ENCODE measurements at places on chromosomes 5 and 9. TPM values are rescaled to one million over a fixed set of nuclear protein-coding genes. Genes with fewer than 3 reads are reported as not detected.

PCDHA10 gene
- polyA plus RNA-seq = 12.3 TPM

SKIC3 gene
- 47.2 TPM for polyA plus RNA-seq

IFNB1 gene
- not detected for polyA plus RNA-seq

PPIC gene
- polyA plus RNA-seq = 276 TPM

CNTNAP3 gene
- 1.1 TPM for polyA plus RNA-seq

ERCC8 gene
- 17.6 TPM for polyA plus RNA-seq

UGT3A2 gene
- 2.6 TPM for polyA plus RNA-seq

CTXN3 gene
- not detected for polyA plus RNA-seq

SPOCK1 gene
- 4.1 TPM for polyA plus RNA-seq

NIPAL4 gene
- polyA plus RNA-seq = 0.17 TPM

PCDHGB2 gene
- polyA plus RNA-seq = 1.0 TPM

MYORG gene
- 1.1 TPM for polyA plus RNA-seq

FAM221B gene
- polyA plus RNA-seq = 0.66 TPM

PCDHB9 gene
- 2.9 TPM for polyA plus RNA-seq

CYLC2 gene
- not detected for polyA plus RNA-seq

HACD4 gene
- 0.29 TPM for polyA plus RNA-seq

PCDHB13 gene
- 3.1 TPM for polyA plus RNA-seq

SLC23A1 gene
- 0.06 TPM for polyA plus RNA-seq

GLRA1 gene
- polyA plus RNA-seq = not detected

PPP3R2 gene
- not detected for polyA plus RNA-seq

NLN gene
- polyA plus RNA-seq = 19.2 TPM

PCDHA11 gene
- polyA plus RNA-seq = 6.1 TPM

SLC4A9 gene
- polyA plus RNA-seq = not detected

SLC34A3 gene
- polyA plus RNA-seq = 0.24 TPM

PIK3R1 gene
- polyA plus RNA-seq = 15.1 TPM

LCN9 gene
- not detected for polyA plus RNA-seq

SLCO6A1 gene
- 0.32 TPM for polyA plus RNA-seq

C9orf50 gene
- 4.3 TPM for polyA plus RNA-seq

GGTA1 gene
- polyA plus RNA-seq = 1.1 TPM

SEMA5A gene
- polyA plus RNA-seq = 12.9 TPM

HK3 gene
- not detected for polyA plus RNA-seq

TYRP1 gene
- polyA plus RNA-seq = 0.59 TPM

NUTM2F gene
- polyA plus RNA-seq = 0.31 TPM

QRFP gene
- 0.45 TPM for polyA plus RNA-seq

OR13C5 gene
- polyA plus RNA-seq = not detected

DEPDC1B gene
- polyA plus RNA-seq = 20.8 TPM

NDOR1 gene
- polyA plus RNA-seq = 18.1 TPM

WNT8A gene
- polyA plus RNA-seq = not detected

DBH gene
- 0.04 TPM for polyA plus RNA-seq

KIF4B gene
- 0.05 TPM for polyA plus RNA-seq

PROB1 gene
- 20.5 TPM for polyA plus RNA-seq

PTGES gene
- polyA plus RNA-seq = 3.0 TPM

WDR41 gene
- 66.8 TPM for polyA plus RNA-seq

GAPT gene
- not detected for polyA plus RNA-seq

GRXCR2 gene
- polyA plus RNA-seq = not detected

LURAP1L gene
- 0.61 TPM for polyA plus RNA-seq

KCNN2 gene
- 17.6 TPM for polyA plus RNA-seq

CYFIP2 gene
- 171 TPM for polyA plus RNA-seq

ISL1 gene
- 8.5 TPM for polyA plus RNA-seq

FOXD4L4 gene
- polyA plus RNA-seq = not detected

IL33 gene
- polyA plus RNA-seq = not detected

SPACA9 gene
- polyA plus RNA-seq = 7.8 TPM

ADAMTS13 gene
- polyA plus RNA-seq = 11.2 TPM

ARSB gene
- polyA plus RNA-seq = 13.7 TPM

SOX30 gene
- not detected for polyA plus RNA-seq

B4GALT7 gene
- polyA plus RNA-seq = 31.6 TPM

Measured in cardiac muscle cell (in vitro differentiated cells and primary cell).